GM12864 (cell line): ENCODE measurements at places on chromosomes 2 and 18.

DNA sequence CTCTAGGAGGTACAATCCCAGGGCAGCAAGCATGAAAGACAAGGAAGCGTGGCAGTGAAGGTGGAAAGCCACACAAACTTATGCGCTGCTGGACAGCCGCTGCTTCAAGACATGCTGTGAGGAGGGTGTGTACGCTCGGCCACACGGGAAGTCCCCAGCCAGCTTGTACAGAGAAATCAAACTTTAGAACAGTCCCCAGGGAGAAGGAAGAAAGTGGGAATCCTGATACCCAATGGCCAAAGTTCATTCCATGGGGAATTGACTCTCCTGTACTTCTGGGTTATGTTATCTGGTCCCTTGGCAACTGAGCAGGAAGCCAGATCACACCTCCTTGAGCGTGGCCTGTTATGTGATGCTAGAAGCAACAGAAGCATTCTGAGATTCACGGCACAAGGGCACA lies 86.1 kb upstream of the BOD1L2 start:
- DNase-seq = no peak

DNA sequence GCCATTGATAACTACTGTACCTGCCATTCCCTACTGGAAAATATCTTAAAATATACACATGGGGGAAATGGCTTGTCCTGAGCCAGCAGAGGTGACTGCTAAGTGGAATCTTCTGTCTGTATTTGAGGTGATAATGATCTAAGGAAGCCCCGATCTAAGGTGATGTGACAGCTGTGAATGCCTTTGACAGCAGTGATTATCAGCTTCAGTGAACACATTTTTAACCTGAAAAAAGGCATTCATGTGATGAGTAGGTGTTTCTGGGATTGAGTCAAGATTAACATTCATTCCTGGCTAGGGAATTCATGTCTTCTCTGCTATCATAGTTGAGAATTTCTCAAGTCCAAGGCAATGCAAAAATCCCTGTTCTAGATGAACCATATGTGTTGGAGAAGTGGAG lies 9.1 kb upstream of the MAPRE2 start:
- DNase-seq = no peak

DNA sequence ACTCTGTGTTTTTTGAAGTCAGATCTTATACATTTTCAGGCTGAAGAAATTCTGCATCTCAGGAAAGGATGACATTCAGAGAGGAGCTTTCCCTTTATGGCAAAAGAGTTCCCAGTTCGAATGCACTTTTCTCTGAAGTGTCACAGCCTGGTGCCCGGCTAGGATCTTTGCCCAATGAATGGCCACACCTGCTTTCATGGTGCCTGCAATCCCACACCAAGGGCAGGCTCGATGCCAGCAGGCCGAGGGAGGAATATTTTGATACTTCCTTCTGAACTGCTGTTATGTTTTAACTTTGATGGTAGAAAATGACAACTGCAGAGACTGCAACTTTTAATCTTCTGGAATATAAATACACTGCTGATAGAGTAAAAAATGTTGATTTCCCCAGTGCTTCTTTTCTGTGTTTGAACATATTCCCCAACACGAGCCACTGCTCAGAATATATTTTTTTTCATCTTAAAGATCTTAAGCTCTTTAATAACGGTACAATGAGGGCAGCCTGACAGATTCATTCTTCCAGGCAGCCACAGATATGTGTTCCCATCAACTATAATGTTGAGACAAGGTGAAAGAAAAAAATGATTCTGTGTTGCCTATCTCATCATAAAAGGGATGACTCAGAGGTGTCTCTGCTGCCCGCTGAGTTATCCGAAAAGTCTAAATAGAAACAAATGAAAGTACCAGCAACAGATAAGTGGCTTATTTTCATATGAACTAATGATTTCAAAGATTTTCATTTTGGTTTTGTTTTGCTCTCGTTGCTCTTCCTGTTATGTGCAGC lies 848.5 kb downstream of the DCDC2C start:
- DNase-seq = no peak

DNA sequence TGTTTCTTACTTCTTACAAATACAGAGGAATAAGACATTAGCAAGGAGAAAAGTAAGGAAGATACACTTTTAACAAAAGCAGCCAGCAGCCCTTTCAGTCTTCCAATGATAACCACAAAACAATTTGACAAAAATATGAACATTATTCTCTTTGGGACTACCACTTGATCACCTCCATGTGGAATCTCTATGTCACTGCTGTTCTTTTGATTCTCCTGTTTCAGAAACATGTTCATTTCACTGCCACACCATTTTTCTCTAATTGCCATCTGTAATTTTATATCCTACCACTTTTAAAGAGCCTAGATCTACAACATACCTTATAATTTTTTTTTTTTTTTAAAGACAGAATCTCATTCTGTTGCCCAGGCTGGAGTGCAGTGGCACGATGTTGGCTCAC lies 10.9 kb downstream of the INO80D start:
- DNase-seq = no peak

- no peak for DNase-seq
Measured at GRCh38 chr2:212408524-212408923, 130.1 kb downstream of the ERBB4 start.

GRCh38 chr18:50179465-50179864 lies 15.5 kb downstream of the MYO5B start:
- DNase-seq = no peak

DNA sequence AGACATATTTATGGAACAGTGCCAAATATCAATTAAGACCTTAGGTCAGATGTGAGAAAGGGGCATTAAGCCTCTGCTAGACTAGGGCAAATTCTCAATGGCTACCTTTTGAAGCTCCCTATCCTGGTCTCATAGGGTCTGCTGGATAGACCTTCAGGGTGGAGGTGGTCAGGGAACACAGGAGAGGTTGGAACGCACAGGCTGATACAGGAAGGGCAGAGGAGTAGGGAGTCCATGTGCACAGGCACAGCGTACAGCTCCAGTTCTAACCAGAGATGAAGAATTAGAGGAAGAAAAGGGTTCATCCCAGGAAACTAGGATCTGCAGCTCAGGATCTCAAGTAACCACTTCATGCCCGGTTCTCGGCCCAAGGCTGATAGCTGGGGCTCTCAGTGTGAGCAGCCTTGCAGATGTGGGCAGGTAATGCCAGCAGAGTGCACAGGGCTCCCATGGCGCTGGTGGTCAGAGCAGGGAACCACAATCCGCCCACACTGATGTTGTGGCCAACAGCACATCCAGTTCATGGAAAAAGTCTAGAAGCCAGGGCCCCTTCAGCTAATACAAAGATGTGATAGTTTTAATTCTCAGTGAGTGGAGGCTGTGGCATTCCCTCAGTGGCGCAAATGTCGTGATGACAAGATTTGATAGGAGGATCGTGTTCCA lies 3.4 kb upstream of the EVA1A start:
- DNase-seq = no peak
